Activated naive CD4-positive, alpha-beta T cell treated with anti-CD3 and anti-CD28 coated beads for 36 hours (primary cell): ENCODE measurements at places on chromosomes 13 and 19. TPM values are rescaled to one million over a fixed set of nuclear protein-coding genes. Genes with fewer than 3 reads are reported as not detected.

DNA sequence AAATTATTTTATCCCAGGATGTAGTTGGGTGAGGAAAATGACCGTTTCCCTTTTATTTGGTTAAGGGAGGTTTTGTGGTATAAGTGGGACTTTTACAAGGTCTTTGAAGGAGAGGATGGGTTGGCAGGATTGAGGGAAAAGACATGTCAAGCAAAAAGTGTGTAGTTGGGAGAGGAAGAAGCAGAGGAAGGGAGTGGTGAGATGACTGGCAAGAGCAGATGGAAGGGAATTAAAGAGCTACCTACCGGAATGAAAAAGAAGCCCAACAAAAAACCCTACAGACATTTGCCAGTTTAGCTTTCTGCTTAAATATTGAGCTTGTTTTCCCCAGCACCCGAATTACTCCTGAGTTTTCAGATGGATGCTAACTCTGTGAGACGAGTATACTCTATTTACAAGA lies 19.6 kb downstream of the FRY start:
- DNase-seq = no peak

DNA sequence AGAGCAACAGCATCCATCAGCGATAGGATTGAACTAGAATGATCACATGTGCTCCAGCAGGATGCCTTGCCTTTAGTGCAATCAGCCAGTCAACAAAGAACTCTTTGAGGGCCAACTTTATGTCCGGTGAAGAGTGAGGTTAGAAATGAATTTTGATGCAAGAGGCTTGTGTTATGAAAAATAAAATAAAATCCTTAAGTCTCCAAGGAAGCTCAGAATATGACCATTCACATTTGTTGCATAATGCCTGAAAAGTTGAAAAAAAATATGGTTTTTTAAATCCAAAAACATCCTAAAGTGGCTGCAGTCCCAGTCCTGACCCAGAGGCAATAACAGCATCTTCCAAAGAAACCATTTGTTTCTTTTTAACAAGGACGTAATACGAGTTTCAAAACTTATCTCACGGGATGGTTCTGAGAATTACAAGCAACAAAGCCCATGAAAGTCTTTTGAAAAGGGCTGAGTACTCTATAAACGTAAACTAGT lies 61.3 kb downstream of the DCLK1 start:
- no peak for DNase-seq

DNA sequence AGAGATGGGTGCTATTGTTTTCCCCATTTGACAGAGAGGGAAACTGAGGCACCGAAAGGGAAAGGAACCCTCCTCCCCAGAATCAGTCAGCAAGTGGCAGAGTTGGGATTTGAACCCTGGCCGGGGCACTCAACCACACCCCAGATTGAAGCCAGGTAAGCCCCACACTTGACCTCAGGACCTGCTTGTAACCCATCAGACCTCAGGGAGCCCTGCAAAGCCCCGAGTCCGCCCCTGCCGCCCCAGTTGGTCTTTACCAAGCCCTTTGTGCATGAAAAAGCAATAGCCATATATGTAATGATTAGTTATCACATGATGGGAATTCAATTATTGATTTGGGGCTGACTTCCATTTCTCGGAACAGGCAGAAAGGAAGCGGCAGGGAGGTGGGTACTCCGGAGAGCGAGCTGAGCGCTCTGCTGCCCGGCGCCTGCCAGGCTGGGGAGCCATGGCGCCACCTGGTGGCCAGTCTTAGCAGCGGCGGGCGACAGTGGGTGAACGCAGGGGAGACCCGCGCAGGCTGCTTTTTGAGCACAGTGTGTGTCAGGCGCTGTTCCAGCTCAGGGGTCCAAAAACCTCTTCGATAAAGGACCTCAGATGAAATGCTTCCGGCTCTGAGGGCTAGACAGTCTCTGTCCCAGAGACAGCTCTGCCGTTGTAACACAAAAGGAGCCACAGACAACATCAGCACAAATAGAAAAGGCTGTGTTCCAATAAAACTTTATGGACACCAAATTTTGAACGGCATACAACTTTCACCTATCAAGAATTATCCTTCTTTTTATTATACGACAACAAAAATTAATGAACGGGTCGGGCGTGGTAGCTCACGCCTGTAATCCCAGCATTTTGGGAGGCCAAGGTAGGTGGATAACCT lies 82.9 kb upstream of the CACNA1A start:
- peak; percentile 86 for DNase-seq

Gene POMP
- 108 TPM for total RNA-seq
